ENCODE measurements at places on chromosomes 5 and 9. TPM values are rescaled to one million over a fixed set of nuclear protein-coding genes. Genes with fewer than 3 reads are reported as not detected.

DMRT1 gene
- total RNA-seq = not detected

ALDH1A1 gene
- total RNA-seq = 0.36 TPM

FGF18 gene
- under 0.01 TPM for total RNA-seq

OGN gene
- 0.88 TPM for total RNA-seq

C1QTNF3 gene
- total RNA-seq = 2.4 TPM

RNF208 gene
- 0.29 TPM for total RNA-seq

INSL6 gene
- not detected for total RNA-seq

All from osteoblast (primary cell).